ENCODE measurements at places on chromosomes 3 and 15.

GRCh38 chr3:13234666-13235065 lies 161.4 kb upstream of the IQSEC1 start:
- DNase-seq = no peak

DNA sequence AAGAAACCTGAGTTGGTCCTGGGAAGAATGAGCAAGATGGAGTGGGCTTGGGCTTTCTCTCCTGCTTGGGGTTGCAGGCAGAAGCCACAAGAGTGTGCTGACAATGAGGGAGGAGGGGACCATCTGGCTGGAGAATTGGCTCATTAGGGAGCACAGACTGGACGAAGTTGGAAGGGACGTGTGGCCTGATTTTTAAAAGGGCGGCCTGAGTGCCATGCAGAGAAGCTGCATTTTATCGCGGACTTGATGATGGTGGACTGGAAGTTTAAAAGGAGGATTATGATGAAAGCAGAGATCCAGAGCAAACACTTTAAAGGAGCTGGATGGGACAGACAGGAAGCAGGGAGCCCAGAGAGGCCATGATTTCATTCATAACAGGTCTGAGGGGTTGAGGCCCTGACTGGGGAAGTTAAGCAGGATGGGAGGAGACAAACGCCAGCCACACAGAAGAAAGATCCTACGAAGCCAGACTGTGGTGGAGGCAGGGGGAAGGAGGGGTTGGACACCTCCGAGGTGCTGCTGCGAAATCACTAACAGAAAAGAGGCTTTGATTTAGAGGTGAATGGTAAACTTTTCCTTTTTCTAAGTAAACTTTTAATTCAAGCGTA lies 23.6 kb downstream of the TLNRD1 start:
- DNase-seq = no peak

GRCh38 chr3:162538491-162538890 lies 1041.9 kb downstream of the OTOL1 start:
- DNase-seq = no peak

DNA sequence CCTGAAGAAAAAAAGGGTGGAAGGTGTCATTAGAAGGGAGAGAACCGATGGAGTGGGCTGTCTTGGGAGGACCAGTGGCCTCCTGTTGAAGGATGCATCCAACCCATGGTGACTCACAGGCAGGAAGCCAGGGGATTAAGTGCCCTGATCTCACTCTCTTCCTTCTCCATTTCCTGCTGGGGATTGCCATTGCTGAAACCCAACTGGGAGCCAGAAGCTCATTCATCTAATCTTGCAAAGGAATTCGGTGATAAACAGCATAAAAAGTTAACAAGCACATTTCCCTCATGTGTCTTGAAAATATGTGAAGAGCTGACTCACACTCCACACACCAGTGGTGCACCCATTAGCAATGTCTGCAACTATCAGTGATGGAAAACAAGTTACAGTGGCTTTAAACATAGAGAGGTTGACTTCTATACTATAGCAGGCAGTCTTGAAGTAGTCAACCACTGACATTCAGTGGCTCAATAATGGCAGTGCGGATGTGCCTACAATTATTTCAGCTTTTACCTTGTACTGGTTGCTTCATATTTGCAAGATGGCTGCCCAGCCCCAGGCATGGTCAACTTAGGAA lies 12.8 kb upstream of the CSRNP1 start:
- no peak for DNase-seq

DNA sequence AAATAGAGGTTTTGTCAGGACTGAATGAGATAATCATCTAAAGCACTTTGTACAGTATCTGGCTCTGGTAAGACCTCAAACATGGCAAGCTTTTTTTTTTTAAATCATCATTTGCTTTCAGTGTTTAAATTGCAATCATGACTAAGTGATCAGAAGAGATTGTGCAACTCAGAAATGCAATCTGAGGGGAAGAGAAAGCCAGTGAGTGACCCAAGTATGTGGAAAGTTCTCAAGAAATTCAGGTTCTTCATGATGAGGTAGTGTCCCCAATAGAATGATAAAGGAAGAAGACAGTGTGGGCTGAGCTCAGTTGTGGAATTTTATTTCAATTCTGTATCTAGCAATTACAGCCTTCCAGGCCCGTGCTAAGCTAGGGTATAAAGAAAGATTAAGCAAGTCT lies 132.2 kb upstream of the TBC1D5 start:
- DNase-seq = no peak

DNA sequence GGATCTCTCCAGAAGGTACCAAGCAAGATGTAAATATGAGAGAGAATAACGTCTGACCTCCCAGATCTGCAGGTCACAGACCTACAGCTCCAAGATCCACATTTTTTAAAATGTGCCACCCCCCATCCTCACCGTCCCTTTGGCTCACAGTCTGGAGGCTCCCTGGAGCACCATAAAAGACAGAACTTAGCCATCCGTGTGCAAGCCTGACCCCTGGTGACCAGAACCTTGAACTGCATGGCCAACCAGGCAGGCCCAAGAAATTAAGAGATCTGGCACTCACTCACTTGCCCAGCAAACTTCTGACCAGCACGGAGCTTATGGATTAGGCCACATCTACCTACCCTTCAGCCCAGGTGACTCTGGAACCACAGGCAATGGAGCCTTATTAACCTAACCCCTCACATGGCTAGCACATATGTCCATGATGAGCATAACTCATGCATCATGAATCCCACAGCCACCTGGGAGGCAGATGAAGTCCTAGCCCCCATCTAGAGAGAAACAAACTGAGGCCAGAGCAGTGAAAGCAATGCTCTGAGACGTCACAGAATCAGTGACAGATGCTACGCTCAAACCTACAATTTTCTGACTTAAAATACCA lies 275.3 kb downstream of the UACA start:
- peak; percentile 63 for DNase-seq

GRCh38 chr3:50294492-50295403 lies 2.5 kb upstream of the IFRD2 start:
- no peak for DNase-seq

DNA sequence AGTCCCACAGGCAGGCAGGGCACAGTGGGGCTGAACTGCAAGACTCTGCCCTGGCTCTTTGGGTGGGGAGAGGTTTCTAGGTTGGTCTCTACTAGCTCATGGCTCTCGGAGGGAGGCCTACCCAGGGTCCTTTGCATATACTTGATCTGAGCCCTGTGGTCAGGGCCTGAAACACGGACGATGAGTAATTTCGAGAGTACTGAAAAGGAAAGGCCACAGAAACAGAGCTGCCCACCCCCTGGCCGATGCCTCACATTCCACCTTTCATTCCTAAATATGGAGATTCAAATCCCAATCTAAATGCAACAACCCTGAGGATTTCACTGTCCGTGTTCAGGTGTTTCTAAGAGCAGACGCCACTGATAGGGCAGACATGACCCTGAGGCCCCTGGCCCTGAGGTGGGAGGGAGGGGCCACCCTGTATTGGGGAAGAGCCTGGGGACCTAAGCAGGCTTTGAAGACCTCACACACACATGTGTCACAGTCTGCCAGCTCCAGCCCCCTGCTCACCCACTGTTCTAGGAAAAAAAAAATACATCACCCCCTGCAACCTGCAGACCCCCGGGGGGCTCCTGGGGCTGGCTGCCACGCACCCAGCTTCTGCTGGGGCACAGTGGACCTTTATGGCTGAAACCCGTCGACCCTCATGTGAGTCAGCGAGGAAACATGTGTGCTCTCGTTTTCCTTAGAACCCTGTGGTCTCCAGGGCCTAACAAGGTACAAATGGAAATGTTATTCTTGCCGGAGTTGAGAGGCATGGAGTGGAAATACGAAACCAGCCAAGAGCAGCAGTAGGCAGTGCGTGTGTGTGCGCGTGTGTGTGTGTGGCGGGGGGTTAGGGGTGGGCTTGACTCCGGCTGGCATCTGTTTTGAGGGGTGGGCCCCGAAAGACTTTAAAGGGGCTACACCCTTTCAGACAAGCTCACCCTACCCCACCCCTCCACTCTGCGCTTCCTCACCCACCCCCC lies 112.7 kb downstream of the CHSY1 start:
- DNase-seq = peak; percentile 8
